ENCODE measurements at places on chromosomes 4 and X.
A peak's percentile ranks its signal among the peaks of the same experiment; 100 is the strongest.

GRCh38 chr4:122346503-122346902 lies 32.3 kb upstream of the ADAD1 start:
- no peak for DNase-seq

- no peak for DNase-seq
These were observed 231.8 kb upstream of the AGA start for GRCh38 chr4:177673985-177674489.

DNA sequence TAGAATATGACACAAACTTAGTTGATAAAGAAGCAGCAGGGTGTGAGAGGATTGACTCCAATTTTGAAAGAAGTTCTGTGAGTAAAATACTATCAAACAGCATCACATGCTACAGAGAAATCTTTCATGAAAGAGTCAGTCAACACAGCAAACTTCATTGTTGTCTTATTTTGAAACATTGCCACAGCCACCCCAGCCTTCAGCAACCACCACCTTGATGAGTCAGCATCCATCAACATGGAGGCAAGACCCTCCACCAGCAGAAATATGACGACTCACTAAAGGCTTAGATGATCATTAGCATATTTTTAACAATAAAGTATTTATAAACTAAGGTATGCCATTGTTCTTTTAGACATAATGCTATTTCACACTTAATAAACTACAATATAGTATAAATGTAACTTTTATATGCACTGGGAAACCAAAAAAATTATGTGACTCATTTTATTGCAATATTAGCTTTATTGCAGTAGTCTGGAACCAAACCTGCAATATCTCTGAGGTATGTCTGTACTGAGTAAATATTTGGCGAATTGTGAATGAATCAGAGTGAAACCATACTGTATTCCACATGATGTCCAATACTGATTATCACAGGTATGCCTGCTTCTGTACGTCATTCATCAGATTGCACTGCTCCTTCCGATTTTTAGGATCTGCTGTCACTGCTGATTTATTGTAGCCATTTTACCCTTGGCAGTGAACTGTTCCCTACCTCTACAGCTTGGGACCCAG lies 11.6 kb downstream of the FRMPD4 start:
- DNase-seq = no peak

DNA sequence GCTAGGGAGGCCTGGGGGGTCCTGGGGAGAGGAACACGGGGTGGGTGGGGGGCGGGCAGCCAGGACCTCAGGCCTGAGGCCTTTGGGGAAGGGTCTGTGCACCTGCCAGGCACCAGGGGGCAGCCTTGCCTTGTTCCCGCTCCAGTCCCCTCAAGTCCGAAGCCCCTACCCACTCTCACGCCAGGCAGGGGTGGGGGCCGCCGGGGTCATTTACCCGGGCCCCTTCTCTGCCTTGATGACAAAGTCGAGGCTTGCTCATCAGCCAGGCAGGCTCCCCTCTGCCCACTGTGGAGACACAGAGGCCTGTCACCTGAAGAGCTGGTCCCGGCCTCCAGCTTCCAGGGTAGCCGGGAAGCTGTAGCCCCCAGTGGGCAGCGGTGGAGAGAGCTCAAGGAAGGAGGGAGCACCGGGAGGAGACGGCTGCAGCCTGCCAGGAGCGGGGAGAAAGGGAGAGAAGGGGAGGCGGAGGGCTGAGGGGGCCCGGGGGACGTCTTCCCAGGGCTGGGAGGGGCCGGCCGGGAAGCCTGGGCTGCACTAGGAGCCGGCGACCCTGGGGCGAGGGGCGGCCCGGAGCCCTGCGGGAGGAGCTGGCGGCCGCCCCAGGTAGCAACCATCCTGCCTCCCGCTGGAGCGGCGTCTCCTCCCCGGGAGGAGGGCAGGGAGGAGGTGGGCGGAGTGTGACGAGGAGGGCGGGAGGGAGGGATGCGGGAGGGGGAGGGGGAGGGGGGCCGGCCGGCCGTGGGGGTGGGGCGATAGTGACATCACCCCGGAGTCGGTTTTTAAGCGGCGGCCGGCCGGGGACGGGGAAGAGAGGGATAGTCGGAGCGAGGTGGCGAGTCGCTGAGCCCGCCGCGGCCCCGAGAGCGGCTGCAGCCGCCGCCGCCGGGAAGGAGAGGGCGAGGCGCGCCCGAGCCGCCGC lies at the start of gene SLC6A8:
SLC6A8 (plus strand) TSS at position 806 of the 919 bp plus-strand sequence. CDS start 649 bp downstream, outside the sequence.
- DNase-seq = peak; percentile 15

GRCh38 chr4:124030147-124030546 lies 633.6 kb downstream of the SPRY1 start:
- no peak for DNase-seq

GRCh38 chrX:30283456-30284200 lies 25.6 kb downstream of the NR0B1 start:
- peak; percentile 70 for DNase-seq

All from AG09319 (cell line).